Kidney epithelial cell (primary cell): ENCODE measurements at places on chromosomes 13 and 19. TPM values are rescaled to one million over a fixed set of nuclear protein-coding genes. Genes with fewer than 3 reads are reported as not detected.

- no peak for DNase-seq
Measured at GRCh38 chr13:75489502-75490263, 7.7 kb upstream of the TBC1D4 start.

- no peak for DNase-seq
Measured at GRCh38 chr13:99982036-99982730, 599 bp downstream of the ZIC2 start.

DNA sequence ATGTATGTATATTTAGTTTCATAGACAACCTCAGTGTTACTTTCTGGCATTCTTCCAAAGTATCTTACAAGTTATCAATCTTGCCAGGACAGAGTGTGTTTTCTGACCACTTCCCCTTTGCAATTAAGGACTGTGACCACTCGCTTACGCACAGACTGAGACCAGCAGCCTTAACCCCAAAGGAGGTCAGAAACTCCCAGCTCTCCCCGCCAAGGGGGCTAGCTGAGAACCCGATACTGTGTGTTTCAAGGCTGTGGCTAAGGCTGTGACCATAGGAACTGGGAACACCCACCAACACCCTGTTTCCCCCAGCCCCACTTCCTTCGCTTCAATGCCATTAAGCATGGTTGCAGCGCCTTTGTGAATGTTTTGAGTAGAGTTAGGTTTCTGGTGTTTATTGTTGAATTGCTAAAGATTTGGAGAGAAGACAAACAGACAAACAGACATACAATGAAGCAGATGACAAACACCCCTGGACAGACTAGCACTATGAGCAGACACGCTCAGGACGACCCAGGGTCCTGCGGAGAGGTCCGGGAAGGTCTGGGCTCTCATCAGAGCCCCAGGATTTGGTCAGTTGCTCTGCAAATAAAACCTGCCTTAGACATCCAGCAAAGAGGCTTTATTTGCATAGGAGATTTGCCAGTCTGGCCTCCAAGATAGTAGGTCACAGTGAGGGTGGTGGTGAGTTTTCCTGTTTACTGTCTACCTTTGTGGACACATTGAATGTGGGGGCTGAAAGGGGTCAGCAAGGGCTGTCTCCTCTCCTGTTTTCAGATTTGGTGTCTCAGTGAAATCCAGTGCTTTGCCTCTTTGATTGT lies 25.0 kb upstream of the TNFSF11 start:
- DNase-seq = no peak

GRCh38 chr19:10501971-10502523 lies 1.1 kb downstream of the KEAP1 start:
- DNase-seq = no peak

DNA sequence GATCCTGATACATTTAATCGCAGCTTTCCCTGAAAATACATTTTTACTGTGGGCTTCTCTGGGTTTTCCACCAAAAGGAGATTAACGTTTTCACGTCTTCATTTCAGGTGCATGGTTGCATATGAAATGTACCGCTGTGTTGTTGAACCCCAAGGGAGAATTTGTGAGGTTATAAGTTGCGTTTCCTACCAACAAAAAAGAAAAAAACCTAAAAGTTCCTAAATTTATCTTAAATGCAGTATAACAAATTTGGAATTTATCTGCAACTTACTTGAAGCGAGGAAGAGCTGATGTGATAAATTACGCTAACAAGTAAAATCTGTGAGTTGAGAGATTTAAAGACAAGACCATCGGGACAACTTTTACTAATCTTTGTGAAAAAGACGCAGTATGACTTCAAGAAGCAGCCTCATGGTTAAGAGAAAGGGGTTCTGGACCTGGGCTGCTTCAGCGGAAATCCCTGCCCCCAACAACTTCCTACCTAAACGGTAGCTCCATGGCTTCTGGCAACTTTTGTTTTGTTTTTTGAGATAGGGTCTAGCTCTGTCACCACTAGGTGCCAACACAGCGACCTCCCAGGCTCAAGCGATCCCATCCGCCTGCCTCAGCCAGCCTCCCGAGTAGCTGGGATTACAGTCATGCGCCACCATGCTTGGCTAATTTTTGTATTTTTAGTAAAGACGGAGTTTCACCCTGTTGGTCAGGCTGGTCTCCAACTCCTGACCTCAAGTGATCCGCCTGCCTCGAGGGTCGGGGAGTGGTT lies 958 bp upstream of the OBI1 start:
- DNase-seq = no peak

DNA sequence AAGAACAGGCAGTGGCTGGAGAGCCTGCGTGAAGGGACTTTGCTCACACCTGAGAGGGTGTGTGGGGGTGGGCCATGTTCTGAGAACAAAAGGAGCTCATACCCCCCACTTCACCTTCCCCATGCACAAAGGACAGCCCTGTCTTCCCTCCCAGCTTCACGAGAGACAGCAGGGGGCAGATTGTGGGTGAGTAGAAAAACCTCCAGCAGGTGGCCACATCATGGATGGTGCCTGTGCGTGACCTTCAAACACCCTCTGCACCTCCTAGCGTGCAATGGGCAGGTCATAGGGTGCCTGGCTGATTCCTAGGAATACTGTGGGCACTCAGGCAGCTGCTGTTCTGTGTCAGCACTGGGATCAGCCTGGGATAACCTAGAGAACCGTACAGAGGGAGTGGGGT lies 36.3 kb upstream of the PSG9 start:
- DNase-seq = no peak

GRCh38 chr13:109500146-109500773 lies 286.1 kb downstream of the IRS2 start:
- no peak for DNase-seq

DNA sequence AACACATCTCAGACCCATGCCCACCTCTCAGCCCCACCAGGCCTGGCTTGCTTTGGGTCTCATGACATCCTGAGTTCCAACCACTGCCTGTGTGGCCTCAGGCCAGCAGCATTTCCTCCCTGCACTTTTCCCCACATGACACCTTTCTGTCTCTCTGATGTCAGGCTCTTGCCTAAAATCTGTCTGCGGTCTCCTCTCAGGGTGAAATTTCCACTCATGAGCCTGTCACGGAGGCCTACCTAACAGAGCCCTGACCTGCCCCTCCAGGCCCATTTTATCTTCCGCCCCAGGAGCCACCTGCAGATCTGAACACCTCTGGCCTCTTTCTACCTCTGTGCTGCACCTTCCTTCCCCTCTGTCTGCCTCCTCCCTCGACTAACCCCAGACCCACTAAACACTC lies 93.5 kb downstream of the ZDHHC20 start:
- no peak for DNase-seq

- DNase-seq = no peak
Measured at GRCh38 chr13:51635137-51635878, 51.0 kb downstream of the WDFY2 start.

- DNase-seq = no peak
Measured at GRCh38 chr13:114022876-114023275, 49.0 kb upstream of the C13orf46 start.

DNA sequence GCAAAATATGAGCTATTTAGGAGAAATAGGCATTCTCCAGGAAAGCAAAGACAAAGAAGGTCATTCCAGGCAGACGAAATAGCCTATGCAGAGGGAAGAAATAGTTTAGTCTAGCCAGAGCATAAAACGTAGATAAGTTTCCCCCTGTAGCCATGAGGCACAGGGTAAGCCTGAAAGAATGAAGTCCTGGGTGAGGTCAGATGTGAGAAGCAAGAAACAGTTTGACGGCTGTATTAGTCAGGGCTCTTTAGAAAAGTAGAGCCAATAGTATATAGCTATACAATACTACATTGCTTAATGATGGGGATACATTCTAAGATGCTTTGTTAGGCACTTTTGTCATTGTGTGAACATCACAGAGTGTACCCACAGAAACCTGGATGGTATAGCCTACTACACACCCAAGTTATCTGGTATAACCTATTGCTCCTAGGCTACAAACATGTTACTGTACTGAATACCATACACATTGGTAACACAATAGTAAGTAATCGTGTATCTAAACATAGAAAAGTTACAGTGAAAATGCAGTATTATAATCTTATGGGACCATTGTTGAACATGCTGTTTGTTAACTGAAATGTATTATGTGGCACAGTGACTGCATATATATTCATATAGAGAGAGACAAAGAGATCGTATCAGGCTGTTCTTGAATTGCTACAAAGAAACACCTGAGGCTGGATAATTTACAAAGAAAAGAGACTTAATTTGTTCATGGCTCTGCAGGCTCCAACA lies 59.3 kb upstream of the WDFY2 start:
- DNase-seq = no peak

SKA3 gene
- 5.8 and 10.1 TPM in 2 replicates for total RNA-seq

SMAD9 gene
- total RNA-seq = 0.38 and 0.62 TPM in 2 replicates

LILRB5 gene
- 0.04 TPM in 1 of 2 replicates, not detected in the other for total RNA-seq

KCTD12 gene
- total RNA-seq = 5.0 and 5.4 TPM in 2 replicates

CADM4 gene
- 21.9 and 25.9 TPM in 2 replicates for total RNA-seq

ZNF808 gene
- 12.4 and 15.0 TPM in 2 replicates for total RNA-seq

IGFL3 gene
- not detected in 2 replicates for total RNA-seq

PBX4 gene
- 0.41 and 1.7 TPM in 2 replicates for total RNA-seq

SMIM44 gene
- 0.62 and 1.2 TPM in 2 replicates for total RNA-seq
